Caki2 (cell line): ENCODE measurements at places on chromosomes 11 and 22.

DNA sequence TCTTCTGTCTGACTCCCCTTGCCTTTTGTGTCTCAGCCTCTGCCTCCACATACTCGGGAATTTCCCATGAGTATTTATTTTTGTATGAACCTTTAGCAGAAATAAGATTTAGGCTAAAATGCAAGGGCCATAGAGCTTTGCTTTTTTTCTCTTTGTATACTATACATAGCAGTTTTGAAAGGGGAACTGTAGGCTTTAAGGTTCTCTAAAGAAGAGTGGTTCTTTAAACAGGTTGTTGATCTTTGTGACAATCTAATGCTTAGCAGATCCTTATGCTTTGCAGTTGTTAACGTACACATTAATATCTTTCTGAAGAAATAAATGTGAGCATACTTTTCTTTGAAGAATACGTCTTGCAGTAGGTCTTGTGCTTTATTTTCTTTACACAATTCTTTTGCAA is 35.0 kb downstream of the TBCEL start:
- no peak for DNase-seq

GRCh38 chr22:24290459-24290858 is 19.8 kb downstream of the SPECC1L start:
- DNase-seq = no peak

DNA sequence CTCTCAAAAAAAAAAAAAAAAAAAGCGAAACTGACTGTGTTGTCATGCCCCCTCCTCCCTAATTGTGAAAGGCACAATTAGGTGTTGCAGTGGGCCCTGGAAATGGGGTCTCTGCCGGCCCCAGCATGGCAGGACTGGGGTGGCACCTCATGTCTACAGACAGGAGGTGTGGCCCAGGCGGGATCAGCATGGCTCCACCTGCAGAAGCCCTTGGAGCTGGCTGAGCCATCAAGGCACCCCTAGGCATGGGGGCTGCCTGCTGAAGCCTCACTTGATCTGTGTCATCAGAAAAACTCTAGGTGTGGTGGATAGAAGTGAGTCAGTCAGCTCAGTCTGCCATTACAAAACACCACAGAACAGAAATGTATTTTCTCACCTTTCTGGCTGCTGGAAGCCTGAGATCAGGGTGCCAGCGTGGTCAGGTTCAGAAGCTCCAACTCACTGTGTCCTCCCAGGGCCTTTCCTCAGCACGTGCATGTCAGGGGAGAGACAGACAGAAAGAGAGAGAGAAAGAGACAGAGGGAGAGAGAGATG is 10.1 kb upstream of the B4GALNT4 start:
- DNase-seq = no peak

DNA sequence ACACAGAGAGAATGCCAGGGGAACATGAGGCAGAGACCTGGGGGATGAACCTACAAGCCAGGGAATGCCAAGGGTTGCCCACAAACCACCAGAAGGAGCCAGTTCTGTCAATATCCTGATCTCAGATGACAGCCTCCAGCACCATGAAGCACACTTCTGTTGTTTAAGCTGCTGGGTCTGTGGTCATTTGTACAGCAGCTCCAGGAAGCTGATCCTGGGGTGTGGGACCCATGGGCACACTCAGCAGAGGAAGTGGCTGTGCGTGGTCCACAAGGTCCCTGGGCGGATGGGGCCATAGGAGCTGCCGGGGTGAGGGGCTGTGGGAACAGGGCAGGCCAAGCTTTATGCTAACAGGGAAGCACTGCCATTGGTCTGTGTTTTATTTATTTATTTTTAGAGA is 12.1 kb downstream of the PPM1F start:
- no peak for DNase-seq

- no peak for DNase-seq
Measured at GRCh38 chr11:125949271-125950177, 3.7 kb downstream of the VSIG10L2 start.

DNA sequence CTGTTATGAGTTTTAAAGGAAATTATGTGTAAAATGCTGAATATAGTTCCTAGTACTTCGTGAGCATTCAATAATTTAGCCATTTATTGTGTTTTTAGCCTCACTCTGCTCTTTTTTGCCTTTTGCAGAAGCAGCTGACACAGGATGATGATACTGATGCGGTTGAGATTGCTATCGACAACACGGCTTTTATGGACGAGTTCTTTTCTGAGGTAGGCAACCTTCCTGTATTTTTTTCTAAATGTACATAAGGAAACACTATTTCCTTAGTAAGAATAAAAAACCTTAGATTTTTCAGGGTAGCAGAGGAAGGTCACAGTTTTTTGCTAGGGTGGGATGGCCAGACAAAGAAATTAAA is 17.9 kb downstream of the STX3 start:
- DNase-seq = no peak

- peak; percentile 21 for DNase-seq
Measured at GRCh38 chr11:130001461-130002351, 929 bp downstream of the PRDM10 start.

GRCh38 chr11:3609416-3610265 is 32.2 kb downstream of the ART5 start:
- peak; percentile 31 for DNase-seq

DNA sequence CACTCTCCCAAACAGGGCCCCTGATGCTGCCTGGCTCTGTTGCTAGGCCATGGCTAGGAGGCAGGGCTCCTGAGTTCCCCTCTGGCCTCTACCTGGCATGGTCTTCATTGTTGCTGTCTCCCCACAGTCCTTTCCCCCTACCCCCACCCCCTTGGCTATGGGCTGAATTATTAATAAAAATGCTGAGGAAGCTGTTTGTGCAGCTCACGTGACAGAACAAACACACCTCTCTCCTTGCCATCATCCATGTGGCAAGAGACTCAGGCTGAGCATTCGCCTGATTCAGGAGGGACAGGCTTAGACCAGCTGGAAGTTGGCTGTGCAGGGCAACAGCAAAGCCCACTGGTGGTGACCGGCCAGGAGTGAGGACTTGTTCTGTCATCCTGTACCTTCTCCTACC is 4.2 kb upstream of the SYT7 start:
- no peak for DNase-seq

DNA sequence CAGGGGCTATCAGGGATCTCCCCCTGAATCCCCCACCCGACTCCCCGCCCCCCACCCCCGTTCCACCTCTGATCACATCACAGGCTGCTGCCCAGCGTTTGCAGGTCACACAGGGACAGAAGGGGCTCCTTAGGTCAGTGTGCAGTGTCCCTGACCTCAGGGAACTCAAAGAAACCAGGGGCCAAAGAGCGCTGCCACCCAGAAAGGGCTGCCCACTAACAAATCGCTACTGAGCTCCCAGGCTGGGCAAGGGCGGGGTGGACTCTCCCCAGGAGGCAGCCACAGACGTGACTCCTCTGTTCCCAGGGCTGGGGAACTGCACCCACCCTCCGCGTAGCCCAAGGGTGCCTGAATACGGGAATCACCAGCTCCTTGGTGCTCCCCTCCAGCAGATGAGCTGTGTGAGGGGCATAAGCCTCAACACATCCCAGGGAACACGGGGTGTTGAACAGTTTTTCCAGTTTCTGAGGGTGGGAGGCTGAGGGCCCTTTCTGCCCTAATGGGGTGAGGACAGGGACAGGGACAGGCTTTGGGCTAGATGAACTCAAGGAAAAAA is 9.9 kb upstream of the POLDIP3 start:
- DNase-seq = no peak
